ENCODE measurements at places on chromosomes 16 and 17.

DNA sequence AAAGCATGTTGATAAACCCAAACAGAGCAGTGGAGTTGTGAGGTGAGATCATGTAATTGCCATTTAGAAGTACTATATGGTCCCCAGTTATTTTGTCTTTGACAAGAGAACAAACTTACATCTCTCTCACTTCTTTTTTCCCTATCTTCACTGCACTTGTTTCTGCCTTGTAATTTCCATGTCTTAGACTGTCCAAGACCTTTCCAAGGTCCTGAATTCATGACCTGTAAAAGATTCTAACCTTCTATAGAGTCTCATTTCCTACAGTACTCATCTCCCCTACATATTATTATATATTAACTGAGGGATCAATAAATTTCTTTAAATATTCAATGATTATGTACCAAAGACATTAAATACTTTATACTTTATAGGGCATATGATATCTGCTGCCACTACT lies 295.3 kb upstream of the KIF2B start:
- DNase-seq: no peak

GRCh38 chr17:68824707-68825106 lies 130.5 kb downstream of the ABCA8 start:
- no peak for DNase-seq

- no peak for DNase-seq
Measured at GRCh38 chr17:78889531-78889930, 13.5 kb downstream of the CEP295NL start.

- DNase-seq: no peak
Measured at GRCh38 chr17:83196024-83196365, 116.6 kb downstream of the METRNL start.

GRCh38 chr16:66750279-66751052 lies 943 bp downstream of the DYNC1LI2 start:
- no peak for DNase-seq

DNA sequence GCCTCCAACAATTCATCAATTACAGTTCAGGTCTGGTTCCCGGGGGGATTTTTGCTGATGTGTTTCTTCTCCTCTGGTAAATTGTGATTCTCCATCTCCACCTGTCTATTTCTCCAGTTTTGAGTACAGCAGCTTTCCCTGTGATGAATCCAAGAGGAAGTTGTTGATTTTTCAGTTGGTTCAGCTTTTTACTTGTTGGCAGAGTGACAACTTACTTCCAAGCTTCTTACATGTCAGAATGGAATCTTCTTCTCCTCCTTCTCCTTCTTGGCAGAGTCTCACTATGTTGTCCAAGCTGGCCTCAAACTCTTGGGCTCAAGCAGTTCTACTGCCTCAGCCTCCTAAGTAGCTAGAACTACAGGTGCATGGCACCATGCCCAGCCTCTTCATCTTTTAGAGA lies 33.4 kb upstream of the TMEM92 start:
- no peak for DNase-seq

- no peak for DNase-seq
Measured at GRCh38 chr17:4215882-4216570, 47.8 kb downstream of the ANKFY1 start.

DNA sequence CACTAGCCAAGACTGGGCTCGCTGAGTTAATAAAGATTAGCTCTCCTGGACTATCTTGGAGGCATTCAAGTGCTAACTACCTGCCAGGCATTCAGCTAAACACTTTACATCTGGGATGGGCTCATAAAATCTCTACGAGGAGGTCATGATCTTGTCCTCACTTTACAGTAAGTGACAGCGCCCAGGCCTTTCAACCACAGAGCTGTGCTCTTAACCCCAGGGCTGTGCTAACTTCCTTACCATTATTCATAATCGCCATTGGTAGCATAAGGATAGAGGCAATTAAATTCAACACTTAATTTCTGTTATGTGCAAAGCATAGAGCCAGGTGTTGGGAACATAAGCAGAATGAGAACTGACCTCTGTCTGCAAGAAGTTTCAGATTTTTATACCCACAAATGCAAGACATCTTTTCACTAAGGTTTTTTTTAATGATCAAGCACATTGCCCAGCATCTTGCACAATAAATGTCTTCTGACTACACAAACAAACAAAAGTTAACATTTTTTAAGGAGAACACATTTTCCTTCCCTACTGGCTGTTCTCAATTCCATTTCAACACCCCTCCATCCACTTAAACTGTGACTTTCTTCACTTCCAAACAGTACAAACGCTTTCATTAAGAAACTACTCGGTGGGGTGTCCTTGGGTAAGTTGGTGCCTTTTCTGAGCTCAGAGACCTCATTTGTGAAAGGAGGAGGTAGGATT lies 172.3 kb downstream of the C16orf78 start:
- DNase-seq: no peak

- no peak for DNase-seq
Measured at GRCh38 chr17:43723697-43724359, 34.8 kb downstream of the SOST start.

DNA sequence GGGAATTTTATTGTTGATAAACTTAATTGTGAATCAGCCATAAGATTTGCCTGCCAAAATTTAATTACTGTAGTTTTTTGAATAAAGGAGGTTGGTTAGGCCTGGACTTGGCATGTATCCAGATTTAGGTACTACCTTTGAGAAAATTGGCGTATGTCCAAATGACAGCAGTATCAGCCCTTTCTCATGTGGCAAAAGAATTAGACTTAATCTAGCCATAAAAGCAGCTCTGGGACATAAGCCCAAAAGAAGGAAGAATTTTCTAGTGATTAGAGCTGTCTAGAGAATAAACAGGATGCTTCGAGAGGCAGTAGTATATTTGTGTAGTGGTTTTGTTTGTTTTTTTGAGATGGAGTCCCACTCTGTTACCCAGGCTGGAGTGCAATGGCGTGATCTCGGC lies 27.7 kb downstream of the PPM1E start:
- DNase-seq: no peak

DNA sequence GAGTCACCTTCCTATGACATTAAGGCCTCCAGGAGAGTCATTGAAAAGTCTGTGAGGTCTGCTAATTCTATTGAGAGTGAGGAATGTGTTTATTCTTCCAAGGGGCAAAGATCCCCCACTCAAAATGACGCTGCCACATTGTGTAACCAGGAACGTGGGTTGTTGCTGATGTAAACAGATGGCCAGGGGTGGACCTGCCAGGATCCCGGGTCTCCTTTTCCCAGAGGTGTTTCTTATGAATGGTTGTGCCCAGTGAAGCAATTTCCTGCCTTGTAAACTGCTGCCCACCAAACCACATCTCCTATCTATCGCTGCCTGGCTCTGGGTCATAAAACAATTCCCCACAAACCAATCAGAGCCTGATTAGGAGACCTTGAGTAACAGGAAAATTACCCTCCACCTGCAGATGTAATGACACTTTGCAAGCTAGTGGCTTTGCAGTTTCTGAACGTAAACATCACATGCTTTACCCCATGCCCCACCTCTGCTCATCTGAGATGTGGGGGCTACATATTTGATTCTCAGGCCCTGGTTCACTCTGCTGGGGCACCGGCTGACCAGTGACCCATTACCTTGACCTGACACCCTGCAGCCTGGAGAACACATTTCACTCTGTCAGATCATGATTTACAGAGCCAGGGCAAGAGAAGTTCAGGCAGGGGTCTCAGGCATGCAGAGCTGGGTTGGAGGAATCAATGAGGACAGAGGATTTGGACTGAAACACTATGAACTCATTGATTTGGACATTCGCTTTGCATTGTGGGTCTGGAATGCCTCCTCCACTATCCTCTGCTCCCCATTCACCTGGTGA lies 33.1 kb upstream of the DDX52 start:
- no peak for DNase-seq

DNA sequence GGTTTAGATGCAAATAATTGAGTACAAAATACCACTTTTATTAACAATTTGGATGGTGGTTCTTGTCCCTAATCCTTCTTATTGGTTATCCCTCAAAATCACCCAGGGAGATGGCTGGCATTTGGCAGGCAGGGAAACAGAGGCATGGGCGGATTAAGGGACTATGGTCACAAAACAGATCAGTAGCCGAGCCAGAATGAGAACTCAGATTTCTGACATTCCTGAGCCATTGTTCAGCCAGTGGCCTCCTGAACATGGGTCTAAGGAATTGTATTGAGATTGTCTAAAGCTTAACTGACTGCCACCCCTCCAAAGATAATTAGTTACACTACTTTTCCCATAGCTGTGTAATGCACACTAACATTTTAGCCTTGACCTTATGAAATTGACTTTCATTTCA lies 88.4 kb downstream of the CHD9NB start:
- DNase-seq: no peak

DNA sequence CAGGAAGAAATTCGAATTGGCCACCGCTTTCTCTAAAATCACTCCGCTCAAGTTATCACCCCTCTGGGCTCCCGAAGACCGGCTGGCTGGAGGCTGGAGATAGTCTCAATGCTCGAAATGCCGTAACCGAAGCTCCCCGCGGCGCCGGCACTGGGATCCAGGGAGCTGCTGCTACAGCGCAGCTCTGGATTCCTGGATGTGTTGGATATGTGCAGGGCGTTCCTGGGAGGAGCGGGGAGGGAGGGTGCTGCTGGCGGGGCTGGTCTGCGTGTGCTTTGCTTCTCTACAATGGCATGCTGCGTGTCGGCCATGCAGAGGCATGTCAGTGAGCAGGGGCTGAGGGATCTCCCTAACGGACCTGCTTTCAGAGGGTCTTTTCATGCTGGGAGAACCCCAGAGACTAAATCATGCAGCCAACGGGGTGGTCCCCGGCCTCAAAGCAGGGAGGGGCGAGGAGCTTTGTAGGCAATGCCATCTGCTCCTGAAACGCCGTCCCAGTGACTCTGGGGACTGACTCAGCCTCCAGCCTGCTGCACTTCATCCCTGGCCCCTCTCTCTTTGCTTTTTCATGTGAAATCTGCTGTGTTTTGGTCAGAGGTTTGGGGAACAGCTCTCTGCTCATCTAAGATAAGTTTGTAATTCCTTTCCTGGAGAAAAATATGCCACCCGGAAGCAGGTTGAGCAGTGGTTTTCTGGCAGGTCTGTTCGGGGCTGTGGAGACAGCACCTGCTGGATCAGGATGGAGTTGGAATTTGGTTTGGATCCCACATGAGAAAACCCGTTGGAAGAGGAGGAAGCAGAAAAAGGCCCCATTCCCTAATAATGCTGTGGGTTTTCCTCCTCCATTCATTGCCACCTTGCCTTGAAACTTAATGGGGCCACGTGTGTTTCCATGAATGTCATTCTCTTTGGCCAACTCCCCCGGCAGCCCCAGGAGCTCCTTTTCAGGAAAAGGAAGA lies 311.4 kb downstream of the SEC14L1 start:
- DNase-seq: no peak

Measured in activated naive CD4-positive, alpha-beta T cell treated with anti-CD3 and anti-CD28 coated beads, Interleukin-2, amount 50 U/mL, for 16 hours (primary cell).